ENCODE measurements at places on chromosomes 5 and 9. TPM values are rescaled to one million over a fixed set of nuclear protein-coding genes. Genes with fewer than 3 reads are reported as not detected.

SOWAHA gene
- not detected for total RNA-seq

ACSL6 gene
- total RNA-seq: not detected

FBP1 gene
- total RNA-seq: not detected

LCN15 gene
- total RNA-seq: not detected

PRRT1B gene
- total RNA-seq: not detected

PDGFRB gene
- 108 TPM for total RNA-seq
